ENCODE measurements at places on chromosomes 5 and 9.

GRCh38 chr5:52682492-52682891 is 105.2 kb upstream of the ITGA1 start:
- no peak for DNase-seq

GRCh38 chr9:103991698-103992097 is 102.4 kb upstream of the SMC2 start:
- no peak for DNase-seq

GRCh38 chr9:136722093-136722968 is 10.0 kb downstream of the DIPK1B start:
- DNase-seq, result no peak

DNA sequence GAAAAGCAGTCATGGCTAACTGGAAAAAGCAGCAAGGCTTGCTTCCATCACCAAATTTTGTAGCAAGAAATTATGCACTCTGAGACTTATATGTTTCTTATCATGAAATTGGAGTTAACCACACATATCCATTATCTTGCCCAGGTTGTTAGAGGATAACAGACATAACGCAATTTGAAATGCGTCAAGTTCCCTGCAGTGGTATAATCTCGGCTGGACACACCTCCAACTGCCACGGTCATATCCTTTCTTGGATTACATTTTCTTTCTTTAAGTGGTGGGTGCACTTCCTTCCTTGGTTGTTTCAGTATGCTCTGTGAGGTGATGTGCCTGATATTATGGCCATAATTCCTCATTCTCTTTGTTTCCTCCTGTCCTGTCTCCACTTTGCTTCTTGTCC is 695.0 kb upstream of the DMAC1 start:
- no peak for DNase-seq

- DNase-seq, result no peak
These were observed 38.9 kb upstream of the SLC6A3 start for GRCh38 chr5:1483856-1484729.

DNA sequence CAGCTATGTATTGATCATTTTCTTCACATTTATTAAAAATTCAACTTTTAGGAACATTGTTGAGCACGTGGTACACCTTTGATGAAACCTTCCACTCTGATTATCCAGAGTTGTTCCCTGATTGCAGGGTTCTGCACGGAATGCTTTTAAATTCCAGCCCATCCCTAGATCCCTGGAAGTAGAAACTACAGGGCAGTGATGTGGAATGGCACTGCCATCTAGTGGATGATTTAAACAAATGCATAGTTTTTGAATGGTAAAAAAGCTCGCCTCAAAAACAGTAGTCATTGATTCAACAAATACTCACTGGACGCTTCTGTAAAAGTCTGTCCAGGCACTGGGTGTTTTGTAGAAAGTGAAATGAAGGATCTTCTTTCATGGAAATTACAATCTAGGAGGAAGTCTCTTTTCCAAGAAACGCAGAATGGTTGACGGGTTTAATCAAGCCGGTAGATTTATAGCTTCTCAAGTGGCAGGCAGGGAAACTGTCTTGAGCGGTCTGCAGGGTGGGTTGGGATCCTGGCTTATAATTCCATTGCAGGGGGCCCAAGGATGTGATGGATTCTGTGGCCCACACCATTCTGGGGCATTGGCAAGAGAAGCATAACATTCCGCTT is 118.4 kb downstream of the ARHGAP26 start:
- no peak for DNase-seq

GRCh38 chr5:84632418-84632817 is 247.7 kb upstream of the EDIL3 start:
- DNase-seq, result no peak

DNA sequence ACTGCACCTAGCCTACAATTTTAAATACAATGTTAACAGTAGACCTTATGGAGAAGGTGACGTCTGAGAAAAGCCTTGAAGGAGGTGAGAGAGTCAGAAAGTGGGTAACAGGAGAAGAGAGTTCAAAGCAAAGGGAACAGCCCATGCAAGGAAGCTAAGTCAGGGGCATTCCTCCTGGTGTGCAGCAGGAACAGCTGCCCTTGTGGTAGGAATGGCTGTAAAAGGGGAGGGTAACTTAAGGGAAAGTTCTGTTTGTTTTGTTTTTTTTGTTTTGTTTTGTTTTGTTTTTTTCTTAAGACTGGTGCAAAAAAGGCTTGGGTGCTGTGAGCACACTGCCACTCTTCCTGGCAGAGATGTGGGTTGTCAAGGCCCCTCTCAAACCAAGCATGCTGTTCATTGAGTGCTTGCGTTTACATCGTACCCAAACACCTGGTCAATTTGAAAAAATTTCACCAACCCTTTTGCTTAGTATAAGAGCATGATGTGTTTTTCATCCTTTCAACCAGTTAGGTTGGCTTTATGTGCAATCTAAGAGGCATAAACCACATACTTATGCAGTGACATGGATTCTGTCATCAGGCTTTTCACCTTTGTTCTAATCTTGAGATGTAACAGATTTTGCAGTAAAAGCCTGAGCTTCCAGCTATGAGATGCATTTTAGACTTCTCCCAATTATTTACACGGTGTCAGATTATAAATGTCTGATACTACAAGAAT is 279.7 kb downstream of the GLIS3 start:
- DNase-seq, result no peak

GRCh38 chr5:57844410-57844809 is 361.8 kb upstream of the ACTBL2 start:
- DNase-seq, result no peak

GRCh38 chr9:126053913-126054312 is 272.7 kb upstream of the MVB12B start:
- DNase-seq, result no peak

DNA sequence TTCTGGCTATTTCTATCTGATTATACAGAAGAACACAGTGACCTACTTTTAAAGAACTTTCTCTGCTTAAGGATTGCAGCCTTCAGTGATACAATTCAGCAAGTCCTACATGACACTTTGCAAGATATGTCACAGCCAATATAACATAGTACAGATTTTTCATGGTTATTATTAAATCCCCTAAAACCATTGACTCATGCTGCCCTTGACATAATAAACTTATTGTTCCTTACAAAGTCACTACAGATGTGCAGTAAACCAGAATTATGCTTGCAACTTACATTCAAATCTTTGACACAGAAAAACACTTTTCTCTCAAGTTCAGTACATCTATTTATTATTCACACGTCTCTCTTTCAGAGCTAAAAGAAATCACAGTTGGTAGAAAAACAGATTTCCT is 1136.3 kb upstream of the ACO1 start:
- no peak for DNase-seq

DNA sequence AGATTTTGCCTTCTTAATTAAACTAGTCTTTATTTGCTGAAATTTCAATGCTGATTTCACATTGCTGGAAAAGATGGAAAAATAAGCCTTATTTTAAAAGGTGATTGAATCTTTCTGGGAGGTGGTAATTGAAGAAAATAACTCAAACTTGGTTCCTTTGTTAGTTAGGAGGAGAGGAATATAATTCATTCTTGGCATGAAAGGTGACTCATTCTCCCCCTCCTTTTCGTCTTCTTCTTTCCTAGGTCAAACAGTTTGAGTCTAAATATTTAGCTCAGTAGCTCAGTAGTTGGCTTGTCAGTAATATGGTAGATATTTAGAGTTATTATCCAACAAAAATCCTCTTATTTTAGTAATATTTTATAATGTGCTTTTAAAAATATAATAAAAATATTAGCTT is 353.9 kb upstream of the MEF2C start:
- no peak for DNase-seq

DNA sequence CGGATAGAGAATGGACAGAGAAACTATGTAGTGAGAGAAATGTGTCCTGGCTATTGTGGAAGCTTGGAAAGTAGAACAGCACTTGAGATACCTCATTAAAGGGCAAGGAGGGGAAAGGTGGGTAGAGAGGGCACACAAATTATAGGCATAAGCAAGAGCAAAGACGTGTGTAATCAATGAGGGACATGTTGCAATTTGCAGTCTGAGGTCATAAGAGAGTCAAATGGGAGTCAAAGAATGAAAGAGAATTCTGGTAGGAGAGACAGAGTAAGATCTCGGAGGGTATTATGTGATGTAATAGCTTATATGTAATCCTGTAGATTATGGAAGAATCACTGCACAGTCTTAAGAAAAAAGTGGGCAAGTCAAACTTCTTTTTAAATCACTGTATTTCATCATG is 312.0 kb upstream of the RGMB start:
- DNase-seq, result no peak

GRCh38 chr9:121455527-121456239 is 44.0 kb downstream of the GGTA1 start:
- no peak for DNase-seq

DNA sequence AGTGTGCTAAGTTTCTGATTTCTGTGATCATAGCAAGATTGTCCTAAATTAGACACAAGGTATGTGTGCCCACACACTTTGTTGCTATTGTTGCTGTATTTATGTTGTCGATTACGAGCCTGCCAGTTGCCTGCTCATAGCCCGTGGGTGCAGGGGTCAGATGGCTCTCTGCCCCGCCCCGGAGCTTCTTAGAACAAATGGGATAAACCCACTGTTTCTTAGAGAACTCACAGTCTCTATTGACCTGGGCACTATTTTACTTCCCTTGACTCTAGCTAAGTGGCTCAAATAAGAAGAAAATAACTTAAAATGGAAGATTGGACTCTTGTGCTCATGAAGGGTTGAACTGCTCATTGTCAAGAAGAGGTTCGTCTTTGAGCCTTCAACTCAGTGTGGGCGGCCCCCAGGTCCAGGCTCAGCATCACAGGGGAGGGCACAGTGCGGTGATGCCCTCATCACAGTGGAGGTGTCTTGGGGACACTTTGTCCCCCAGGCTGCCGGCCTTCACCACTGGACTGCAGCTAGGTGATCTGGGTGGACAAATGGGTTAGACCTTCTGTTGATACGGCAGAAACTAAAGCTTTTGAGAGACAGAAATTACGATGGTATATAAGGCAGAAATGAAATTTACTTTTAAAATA is 155.5 kb downstream of the TENT4A start:
- no peak for DNase-seq

GRCh38 chr9:129138144-129138462 is 26.9 kb downstream of the PTPA start:
- DNase-seq, result no peak

DNA sequence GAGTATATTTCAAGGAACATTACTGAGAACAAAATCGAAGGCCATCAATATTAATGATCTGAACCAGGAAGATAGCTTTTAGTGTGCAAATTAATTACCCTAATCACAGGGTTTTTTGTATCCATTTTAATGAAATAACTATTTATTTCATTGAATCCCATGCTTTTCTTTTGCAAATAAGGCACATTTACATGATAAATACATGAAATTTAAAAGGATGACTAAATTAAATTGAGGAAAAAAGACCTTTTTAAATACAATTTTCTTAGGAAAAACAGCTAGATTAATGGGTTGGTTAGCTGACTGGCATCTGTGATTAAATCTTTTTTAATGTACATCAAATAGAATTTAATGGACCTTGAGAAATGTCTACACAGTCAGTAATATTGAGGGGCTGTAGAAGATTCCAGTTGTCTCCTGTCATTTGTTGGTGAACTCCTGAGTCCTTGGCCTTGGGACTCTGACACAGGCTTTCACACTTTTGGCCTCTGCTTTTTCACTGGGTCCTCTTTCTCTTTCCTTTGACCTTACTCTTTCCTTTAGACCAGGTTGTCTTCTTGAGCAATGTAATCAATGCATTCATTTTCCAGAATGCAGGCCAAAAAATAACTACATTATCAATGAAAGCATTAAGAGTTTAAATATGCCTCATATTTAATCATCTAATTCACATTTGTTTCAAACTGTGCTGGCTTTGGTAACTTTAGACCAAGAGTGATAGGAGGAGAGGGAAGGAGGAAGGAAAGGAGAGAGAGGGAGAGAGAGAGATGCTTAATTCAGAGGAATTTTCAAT is 511.5 kb downstream of the ZNF608 start:
- DNase-seq, result no peak

GRCh38 chr5:9431496-9432258 is 114.2 kb downstream of the SEMA5A start:
- DNase-seq, result no peak

DNA sequence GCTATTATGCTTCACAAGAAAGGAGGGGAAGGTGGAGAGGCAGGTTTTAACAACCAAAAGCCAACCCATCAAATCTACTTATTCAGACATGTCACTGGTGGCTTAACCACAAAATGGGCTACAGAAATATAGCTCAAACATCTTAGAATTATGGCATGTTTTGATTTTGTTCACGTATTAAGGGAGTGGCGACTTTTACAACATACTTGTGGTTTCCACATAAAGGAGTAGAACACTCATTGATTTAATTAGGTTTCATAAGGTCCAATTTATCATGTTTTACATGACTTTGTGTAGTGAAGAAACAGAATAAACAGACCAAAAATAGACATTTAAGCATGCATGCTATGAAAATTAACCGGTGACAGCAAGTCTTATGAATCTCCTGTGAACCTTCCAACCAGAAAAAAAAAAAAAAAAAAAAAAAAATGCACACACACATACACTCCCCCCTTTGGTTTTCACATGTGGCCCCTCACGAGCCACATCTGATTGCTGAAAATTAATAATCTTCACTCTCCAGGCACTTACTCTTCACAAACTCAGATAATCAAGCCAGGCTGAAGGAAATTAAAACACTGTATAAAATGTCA is 5.4 kb downstream of the ZNF608 start:
- no peak for DNase-seq

- no peak for DNase-seq
These were observed 25.1 kb upstream of the LPCAT1 start for GRCh38 chr5:1548702-1549474.

DNA sequence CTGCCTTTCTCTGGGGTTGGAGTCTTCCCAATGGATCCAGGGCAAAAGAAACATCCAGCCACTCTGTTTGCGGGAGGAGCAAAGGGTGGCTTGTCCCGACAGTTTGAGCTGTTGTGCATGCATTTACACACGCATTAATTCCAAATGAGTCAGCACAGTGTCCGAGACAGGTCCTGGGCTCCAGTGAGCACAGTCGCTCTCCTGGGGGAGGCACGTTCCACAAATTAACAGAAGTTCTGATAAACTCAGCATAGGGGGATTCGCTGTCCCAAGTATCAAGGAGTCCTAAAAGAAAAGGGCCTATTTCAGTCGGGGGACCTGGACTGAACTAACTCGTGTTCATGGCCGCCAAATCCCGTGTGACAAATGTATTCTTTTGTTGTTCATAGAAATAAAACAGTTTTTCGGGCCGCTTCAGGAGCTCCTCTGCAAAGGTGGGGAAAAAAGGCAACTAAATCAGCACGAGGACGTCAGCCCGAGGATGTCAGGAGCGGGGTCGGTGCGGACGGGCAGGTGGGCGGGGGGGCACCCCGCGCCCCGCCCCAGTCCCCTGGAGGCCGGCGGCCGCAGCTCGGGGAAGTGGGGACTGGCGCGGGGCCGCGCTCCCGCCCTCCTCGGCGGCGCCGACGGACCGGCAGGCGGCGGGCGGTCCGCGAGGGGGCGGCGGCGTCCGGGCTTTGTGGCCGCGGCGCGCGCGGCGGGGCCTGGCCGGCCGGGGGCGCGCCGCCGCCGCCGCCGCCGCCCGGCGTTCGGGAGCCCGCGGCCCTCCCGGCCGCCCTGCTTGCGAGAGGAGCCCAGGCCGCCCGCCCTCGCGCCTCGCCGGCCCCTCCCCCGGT is at the start of gene MSANTD3:
MSANTD3 (plus strand) TSS at position 614 of the 836 bp plus-strand sequence. CDS start 14,796 bp downstream, outside the sequence.
- no peak for DNase-seq

Measured in NK-92 treated with Interleukin-12 subunit alpha and Interleukin-12 subunit beta, amount 100 ng/mL, for 24 hours (cell line).